Neural progenitor cell (in vitro differentiated cells): ENCODE measurements at places on chromosomes 2 and 18. TPM values are rescaled to one million over a fixed set of nuclear protein-coding genes. Genes with fewer than 3 reads are reported as not detected.

GKN1 gene
- not detected in 2 replicates for total RNA-seq

GRCh38 chr2:41966431-41966893 lies 81.4 kb upstream of the PKDCC start:
- no peak for DNase-seq

DNA sequence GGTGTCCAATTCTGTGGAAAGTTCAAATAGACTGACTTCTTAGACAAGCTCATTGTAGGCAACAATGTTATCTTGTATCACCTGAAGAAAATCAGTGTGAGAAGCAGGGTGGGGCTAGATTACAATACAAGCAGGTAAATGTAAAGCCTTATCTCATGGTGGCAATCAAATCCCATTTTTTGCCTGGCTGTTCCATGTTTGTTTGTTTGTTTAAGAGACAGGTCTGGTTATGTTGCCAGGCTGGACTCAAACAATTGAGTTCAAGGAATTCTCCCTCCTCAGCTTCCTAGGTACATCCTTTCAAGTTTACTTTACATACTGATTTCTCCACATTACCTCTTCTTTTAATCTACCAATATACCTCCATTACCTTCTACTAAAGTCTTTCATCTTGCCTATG lies 464.6 kb downstream of the LRP1B start:
- no peak for DNase-seq

MAP3K19 gene
- not detected in 2 replicates for total RNA-seq

GRCh38 chr18:22322243-22322691 lies 95.4 kb downstream of the CTAGE1 start:
- DNase-seq, result no peak

DNA sequence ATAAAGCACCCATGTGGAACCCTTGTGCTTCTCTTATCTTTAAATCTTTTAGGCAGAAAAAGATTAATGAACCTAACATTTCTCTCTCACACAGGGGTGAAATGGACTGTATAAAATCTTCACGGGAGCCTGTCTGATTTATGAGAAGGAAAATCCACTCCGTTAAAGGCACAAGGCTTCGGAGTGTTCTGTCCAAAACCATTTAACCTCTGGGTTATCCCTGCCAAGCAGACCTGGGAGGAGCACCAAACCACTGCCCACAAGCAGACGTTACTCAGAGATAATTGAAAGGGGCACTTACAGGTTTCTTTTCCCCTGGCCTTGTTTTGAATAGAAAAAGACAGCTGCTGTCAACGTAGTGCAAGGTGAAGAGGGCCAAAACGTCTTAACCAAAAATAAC lies 184.4 kb upstream of the DOK6 start:
- no peak for DNase-seq

- DNase-seq, result no peak
Observed at GRCh38 chr18:26034850-26035497, 55.4 kb downstream of the SS18 start.

DSG1 gene
- total RNA-seq, result not detected in 2 replicates

EML6 gene
- total RNA-seq, result 0.39 and 1.6 TPM in 2 replicates

EGR4 gene
- 0.40 TPM in 1 of 2 replicates, not detected in the other for total RNA-seq

- no peak for DNase-seq
Observed at GRCh38 chr2:96625571-96626552, 12.2 kb downstream of the KANSL3 start.

- no peak for DNase-seq
Observed at GRCh38 chr18:54075689-54076088, 148.8 kb downstream of the MBD2 start.

DNA sequence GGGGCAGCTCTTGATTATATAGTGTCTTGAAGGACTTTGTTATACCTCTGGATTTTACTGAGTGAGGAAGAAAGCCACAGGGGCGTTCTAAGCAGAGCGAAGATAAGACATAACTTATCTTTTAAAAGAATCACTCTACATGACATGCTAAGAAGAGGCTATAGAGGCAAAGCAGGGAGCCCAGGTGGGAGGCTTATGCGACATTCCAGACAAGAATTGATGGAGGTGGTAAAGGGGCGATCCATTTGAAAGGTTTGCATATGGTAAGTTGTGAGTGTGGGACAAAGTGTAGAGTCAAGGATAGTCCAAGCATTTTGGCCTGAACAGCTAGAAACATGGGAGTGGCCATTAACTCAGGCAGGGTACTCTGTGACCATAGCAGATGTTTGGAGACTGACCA lies 49.8 kb downstream of the LYPD6 start:
- DNase-seq, result no peak

ANKRD30BL gene
- not detected in 2 replicates for total RNA-seq

GREB1 gene
- total RNA-seq, result 30.8 and 33.2 TPM in 2 replicates

GRCh38 chr2:152539424-152539823 lies 177.8 kb downstream of the PRPF40A start:
- DNase-seq, result no peak

GRCh38 chr18:6057604-6058003 lies 162.3 kb upstream of the TMEM200C start:
- DNase-seq, result no peak

GRCh38 chr2:39479696-39480095 lies 42.6 kb upstream of the MAP4K3 start:
- no peak for DNase-seq

- DNase-seq, result peak; percentile 96
Observed at GRCh38 chr2:192194866-192195547, at the start of gene TMEFF2. Gene TMEFF2 (minus strand): TSS chr2:192194933. CDS start chr2:192194524, 409 bp downstream.

GRCh38 chr18:54766634-54767033 lies 61.6 kb upstream of the RAB27B start:
- DNase-seq, result no peak

- DNase-seq, result no peak
Observed at GRCh38 chr18:43735570-43735969, 458.3 kb upstream of the SYT4 start.

GRCh38 chr2:159234868-159235267 lies 51.6 kb downstream of the WDSUB1 start:
- no peak for DNase-seq

DNA sequence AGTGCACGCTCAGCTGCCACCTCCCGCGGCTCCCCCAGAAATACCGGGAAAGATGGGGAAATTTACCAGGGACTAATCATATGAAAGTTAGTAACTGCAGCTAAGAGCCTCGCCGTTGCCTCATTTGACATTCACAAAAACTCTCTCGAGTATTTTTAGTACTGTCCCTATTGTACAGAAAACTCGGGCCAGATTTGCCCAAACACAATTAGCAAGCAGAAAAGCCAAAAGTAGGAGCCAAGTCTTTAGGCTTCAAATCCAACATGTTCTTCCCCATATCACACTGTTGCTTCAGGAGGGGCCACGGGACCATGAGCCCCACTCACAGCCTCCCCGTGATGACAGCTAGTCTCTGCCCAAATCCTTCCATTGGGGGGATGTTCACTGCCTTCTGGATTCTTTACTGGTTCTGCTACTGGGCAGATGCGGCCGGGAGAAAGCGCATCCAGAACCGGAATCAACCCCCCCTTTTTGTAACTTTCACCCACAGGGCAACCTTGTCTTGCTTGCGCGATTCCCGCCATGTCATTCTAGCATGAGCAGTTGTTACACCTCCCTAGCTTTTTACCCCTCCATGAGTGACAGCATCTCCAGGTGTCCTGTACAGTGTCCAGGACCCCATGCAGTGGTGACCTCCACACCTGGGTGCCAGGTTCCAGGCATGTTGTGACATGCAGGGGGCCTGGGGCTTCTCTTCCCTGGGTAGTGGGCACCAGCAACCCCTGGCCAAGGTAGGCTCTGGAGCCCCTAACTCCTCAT lies 35.2 kb downstream of the CENPO start:
- no peak for DNase-seq

REG3G gene
- total RNA-seq, result not detected in 2 replicates

GRCh38 chr2:6877402-6878304 lies at the start of gene RSAD2:
Gene RSAD2 (plus strand): TSS chr2:6877777. CDS start chr2:6877801, 24 bp downstream.
- DNase-seq, result no peak

DNA sequence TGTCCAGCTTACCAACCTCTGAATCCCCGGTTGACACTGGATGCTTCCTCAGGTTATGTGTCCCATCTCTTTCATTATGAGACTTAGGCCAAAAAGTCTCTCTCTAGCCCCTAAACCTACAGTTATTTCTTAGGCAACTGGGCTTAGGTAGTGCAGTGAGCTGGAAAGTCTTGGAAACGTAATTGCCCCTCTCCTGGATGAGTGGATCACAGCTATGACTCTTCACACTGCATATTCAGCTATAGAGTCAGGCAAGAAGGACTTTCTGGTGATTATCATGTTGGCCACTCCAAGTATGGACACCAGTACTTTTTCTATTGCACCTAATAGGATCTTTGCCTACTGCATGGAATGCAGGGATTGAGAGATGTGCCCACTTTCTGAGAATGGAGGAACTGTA lies 458.3 kb upstream of the CELF4 start:
- DNase-seq, result no peak

- DNase-seq, result no peak
Observed at GRCh38 chr2:233831861-233832260, 22.5 kb downstream of the HJURP start.

- no peak for DNase-seq
Observed at GRCh38 chr18:68104036-68104435, 587.5 kb upstream of the DSEL start.

DNA sequence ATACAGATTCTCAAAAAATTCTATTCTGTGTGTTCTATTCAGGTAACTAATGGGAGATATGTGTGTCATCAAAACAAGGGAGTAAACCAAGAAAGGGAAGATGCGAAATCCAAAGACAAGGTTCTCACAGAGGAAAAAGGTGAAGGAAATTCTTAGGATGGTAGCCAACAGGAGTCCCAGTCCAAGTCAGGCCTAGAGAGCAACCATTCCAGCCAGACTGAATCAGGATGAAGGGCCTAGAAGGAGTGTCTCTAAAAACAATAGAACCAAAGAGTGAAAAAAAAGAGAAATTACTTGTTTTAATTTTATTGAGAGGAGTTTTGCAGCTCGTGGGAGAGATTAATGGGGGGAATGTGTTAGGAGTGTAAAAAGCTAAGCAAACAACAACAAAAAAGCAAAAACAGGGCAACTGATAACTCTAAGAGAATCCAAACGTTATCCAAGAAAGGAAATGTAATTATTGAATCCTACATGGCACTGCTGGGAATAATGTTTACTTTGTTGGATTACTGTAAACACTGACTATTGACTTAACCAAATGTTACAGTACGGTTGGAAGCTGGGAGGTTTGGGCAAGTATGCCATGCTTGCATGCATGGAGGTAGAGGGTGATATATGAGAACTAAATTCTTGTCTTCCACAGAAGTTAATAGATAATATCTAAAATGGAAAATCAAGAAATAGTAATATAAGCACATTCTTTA lies 12.3 kb downstream of the MAP3K20 start:
- no peak for DNase-seq

RNF149 gene
- total RNA-seq, result 28.1 and 35.0 TPM in 2 replicates

GRCh38 chr2:48527226-48527885 lies 2.6 kb upstream of the STON1 start:
- DNase-seq, result peak; percentile 51

UBE2F gene
- total RNA-seq, result 50.8 and 77.4 TPM in 2 replicates

GRCh38 chr2:64143169-64144056 lies 807 bp downstream of the PELI1 start:
- DNase-seq, result peak; percentile 89

HOXD11 gene
- not detected in 2 replicates for total RNA-seq

- no peak for DNase-seq
Observed at GRCh38 chr2:118048401-118048800, 34.5 kb upstream of the CCDC93 start.

DNA sequence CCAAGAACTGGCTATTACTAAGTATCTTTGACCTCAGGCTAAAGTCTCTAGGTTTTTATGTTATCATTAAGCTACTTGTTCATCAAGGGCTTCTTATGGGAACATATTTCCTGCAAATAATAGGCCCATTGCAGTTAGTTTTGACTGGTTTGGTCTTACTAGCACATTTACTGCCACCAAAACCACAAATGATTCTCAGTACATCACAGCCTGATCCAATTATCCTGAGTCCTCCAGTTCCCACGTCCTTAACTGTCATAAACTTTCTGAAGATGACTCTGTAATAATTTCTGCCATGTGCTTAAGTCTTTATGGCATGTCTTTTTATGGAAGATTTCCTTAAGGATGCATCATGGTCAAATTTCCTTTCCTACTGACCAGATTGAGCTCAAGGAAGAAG lies 123.3 kb upstream of the TANK start:
- DNase-seq, result no peak

CNDP1 gene
- not detected in 2 replicates for total RNA-seq

GRCh38 chr2:177474301-177474700 lies 81.7 kb downstream of the AGPS start:
- no peak for DNase-seq

DNA sequence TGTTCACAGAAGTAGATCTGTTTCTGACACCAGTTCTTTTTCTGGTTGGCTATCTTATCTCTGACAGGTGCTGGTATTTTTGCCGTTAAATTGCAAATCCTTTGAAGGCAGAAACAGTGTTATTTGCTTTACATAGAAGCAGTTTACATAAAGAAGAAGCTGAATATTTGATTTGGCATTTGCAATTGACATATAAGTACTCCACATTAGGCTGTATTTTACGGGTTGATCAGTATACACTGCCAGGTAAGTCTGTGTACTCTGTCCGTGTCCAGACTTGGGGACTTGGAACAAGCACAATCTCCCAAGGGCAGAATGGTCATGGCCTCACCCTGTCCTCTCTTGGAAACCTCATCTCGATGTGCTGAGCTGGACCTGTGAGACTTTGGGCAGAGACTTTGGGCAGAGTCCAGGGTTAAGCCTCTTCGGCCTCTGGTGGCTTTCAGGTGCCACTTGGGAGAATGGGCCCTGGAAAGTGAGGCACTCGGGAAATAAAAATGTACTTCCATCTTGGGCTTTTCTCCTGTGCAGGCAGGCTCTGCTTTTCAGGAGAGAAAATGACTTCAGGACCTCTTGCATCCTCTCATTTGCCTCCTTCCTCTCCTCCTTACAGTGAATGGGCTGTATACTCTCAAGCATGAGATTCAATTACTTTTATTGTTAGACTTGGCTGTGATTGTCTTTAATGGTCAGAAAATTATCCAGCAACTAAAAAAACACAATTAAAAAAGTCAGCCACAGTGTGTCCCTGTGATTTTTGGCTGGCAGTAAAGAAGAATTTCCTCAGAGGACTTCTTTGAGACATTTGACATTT lies 108.5 kb downstream of the RAPGEF4 start:
- no peak for DNase-seq

- no peak for DNase-seq
Observed at GRCh38 chr2:208489687-208490086, 83.1 kb downstream of the PTH2R start.

CCDC138 gene
- 47.2 and 92.6 TPM in 2 replicates for total RNA-seq

ARHGAP15 gene
- 2.5 and 5.9 TPM in 2 replicates for total RNA-seq

SERPINB5 gene
- 0.09 TPM in 1 of 2 replicates, not detected in the other for total RNA-seq

GRCh38 chr2:12490641-12491040 lies 226.1 kb upstream of the TRIB2 start:
- DNase-seq, result no peak
